NCI-H460 (cell line): ENCODE measurements at places on chromosomes 4 and X.

GRCh38 chr4:70666369-70666768, at the start of gene JCHAIN:
JCHAIN (minus strand) TSS chr4:70666508; CDS start chr4:70666490, 18 bp downstream.
- DNase-seq: no peak

DNA sequence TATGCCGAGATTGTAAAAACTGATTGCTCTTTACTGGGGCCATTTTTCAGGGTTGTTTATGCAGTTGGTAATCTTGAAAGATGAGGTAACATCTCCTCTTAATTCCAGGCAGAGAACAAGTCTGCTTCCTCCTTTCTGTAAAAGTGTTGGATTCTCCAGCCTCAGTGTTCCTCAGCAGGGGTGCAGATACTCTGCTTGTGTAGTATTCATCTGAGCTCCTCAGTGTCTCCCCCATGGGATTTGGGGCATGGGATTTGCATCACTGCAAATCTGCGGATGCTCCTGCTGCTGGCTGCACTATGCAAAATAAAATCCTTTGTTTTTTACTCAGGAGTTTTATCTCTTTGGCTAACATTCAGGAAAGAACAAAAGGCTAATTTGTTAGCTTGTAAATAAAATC, 104.9 kb upstream of the ATP8A1 start:
- DNase-seq: no peak

DNA sequence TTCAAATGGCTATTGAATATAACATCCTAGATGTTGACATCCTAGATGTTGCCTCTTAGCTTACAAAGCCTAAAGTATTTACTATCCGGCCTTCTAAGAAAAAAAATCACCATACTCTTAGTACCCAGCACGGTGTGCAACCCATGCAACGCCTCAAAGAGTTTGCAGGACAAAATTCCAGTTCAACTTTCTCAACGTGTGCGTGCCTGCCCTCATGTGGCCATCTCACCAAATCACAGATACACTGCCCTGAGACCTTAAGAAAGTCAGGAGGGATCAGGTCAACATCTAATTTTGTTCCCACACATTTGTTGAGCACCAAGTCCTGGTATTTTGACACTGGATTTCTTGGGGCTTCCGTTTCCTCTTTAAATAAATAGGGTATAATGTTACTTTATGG, 68.3 kb downstream of the CRMP1 start:
- DNase-seq: peak; percentile 14

- no peak for DNase-seq
These were observed 124.1 kb downstream of the SPCS3 start for GRCh38 chr4:176443646-176444409.
